ENCODE measurements at places on chromosomes 5 and 9. TPM values are rescaled to one million over a fixed set of nuclear protein-coding genes. Genes with fewer than 3 reads are reported as not detected.

The RIGI gene
- 37.9 TPM for total RNA-seq

The NKD2 gene
- 2.2 TPM for total RNA-seq

The FAM78A gene
- total RNA-seq, result 25.2 TPM

The COMMD10 gene
- total RNA-seq, result 31.0 TPM

The PAXX gene
- total RNA-seq, result 47.2 TPM

The TLX3 gene
- not detected for total RNA-seq

The POLE3 gene
- total RNA-seq, result 40.0 TPM

The GOLGA2 gene
- 62.4 TPM for total RNA-seq

The DHFR gene
- 18.0 TPM for total RNA-seq

The OR1J4 gene
- total RNA-seq, result not detected

The INSL4 gene
- not detected for total RNA-seq

The RGP1 gene
- 22.9 TPM for total RNA-seq

The SPATA31C1 gene
- not detected for total RNA-seq

The AHRR gene
- 32.1 TPM for total RNA-seq

The AGXT2 gene
- not detected for total RNA-seq

The HRCT1 gene
- 0.47 TPM for total RNA-seq

The SLC45A2 gene
- not detected for total RNA-seq

The CMYA5 gene
- 0.06 TPM for total RNA-seq

The PIP5K1B gene
- total RNA-seq, result 0.29 TPM

The GZMA gene
- total RNA-seq, result not detected

The NR2F1 gene
- total RNA-seq, result 55.4 TPM

The RXRA gene
- total RNA-seq, result 19.2 TPM

The GABRB2 gene
- total RNA-seq, result not detected

The CDC20B gene
- 0.23 TPM for total RNA-seq

The CCDC107 gene
- total RNA-seq, result 18.5 TPM

The PCDHGB3 gene
- total RNA-seq, result 5.5 TPM

The PCDHGB2 gene
- total RNA-seq, result 4.7 TPM

The ANKRD34B gene
- total RNA-seq, result 0.05 TPM

The HTR1A gene
- not detected for total RNA-seq

The PCDHGB1 gene
- total RNA-seq, result 0.82 TPM

The ABCA1 gene
- 36.5 TPM for total RNA-seq

The NR5A1 gene
- total RNA-seq, result not detected

The NME5 gene
- total RNA-seq, result 5.8 TPM

The RAPGEF6 gene
- 12.5 TPM for total RNA-seq

The POMT1 gene
- 40.0 TPM for total RNA-seq

The GBGT1 gene
- 4.3 TPM for total RNA-seq

The C5orf22 gene
- 18.7 TPM for total RNA-seq

The SLC36A3 gene
- total RNA-seq, result not detected

The COL5A1 gene
- 185 TPM for total RNA-seq

The ZNF622 gene
- total RNA-seq, result 28.2 TPM

The ADAMTS6 gene
- 27.2 TPM for total RNA-seq

The SPINK13 gene
- not detected for total RNA-seq

The MARVELD2 gene
- 1.9 TPM for total RNA-seq

The TMEM215 gene
- not detected for total RNA-seq

The LCN9 gene
- total RNA-seq, result not detected

The IARS1 gene
- total RNA-seq, result 89.1 TPM

The PCDHB1 gene
- not detected for total RNA-seq
